HCT116 (cell line): ENCODE measurements at places on chromosomes 4 and X. TPM values are rescaled to one million over a fixed set of nuclear protein-coding genes. Genes with fewer than 3 reads are reported as not detected.

DNA sequence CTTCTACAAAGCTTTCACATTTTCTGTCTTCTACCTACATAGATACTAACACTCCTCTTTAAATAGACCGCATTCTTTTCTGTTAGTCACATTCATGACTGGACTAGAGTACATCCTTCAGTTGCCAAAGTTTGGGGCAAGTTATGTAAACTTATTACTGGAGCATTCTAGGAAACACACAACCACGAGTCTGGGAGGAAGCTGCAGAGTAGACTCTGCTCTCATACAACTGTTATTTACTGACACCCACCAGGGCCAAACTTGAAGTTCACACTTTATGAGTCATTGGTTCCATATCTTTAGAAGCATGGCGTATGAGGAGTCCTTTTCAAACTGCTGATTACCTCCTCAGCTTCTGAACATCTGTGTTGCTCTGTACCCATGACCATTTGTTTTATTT is 87.0 kb downstream of the RNF150 start:
- DNase-seq, result no peak

NLGN4X gene
- total RNA-seq, result 0.05 TPM

- no peak for DNase-seq
Observed at GRCh38 chr4:164952551-164952950, 24.9 kb downstream of the TRIM61 start.

GPRIN3 gene
- total RNA-seq, result 0.39 TPM

GRCh38 chr4:22522206-22522605 is 6.3 kb upstream of the ADGRA3 start:
- DNase-seq, result no peak

CFP gene
- 1.3 TPM for total RNA-seq

GRCh38 chr4:54149323-54149722 is 49.4 kb downstream of the GSX2 start:
- no peak for DNase-seq

GRCh38 chr4:21992330-21992729 is 43.8 kb upstream of the KCNIP4 start:
- no peak for DNase-seq

GAGE12J gene
- total RNA-seq, result not detected
